ENCODE measurements at places on chromosomes 5 and 9.

DNA sequence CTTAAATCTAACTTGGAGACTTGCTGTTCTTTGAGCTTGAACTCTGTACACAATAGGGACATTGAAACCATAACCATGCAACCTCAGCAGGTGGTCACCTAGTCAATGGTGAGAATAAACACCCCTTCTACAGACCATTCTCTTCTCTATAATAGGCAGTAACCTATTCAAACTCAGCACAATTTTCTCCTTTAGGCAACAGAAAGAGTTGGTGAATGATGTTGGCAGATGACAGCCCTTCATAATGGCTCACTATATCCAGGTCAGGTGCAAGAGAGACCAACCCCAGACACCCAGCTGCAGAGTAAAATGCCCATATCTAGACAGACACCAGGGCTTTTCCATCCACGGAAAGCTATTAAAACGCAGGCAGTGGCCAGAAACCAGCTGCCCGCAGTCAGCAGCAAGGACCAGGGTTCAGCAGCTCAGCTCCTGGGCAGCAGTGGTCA is 106.7 kb downstream of the SERINC5 start:
- no peak for DNase-seq

DNA sequence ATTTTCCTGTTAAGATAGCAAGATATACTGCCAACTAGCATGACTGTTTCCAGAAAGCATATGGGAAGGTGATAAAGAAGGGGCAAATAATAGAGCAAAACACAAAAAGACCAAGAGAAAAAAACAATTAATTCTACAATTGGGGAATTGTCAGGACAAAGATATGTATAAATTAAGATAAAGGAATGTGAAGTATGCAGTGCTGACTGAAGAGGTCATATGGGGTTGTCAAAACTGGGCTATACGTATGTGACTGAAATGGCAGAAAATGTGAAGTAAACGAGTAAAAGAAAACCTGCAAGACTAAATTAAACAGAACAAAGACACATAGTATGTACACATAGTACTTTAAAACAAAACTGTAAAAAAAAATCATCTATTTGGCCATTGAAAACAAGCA is 222.3 kb downstream of the ARL15 start:
- DNase-seq = no peak

DNA sequence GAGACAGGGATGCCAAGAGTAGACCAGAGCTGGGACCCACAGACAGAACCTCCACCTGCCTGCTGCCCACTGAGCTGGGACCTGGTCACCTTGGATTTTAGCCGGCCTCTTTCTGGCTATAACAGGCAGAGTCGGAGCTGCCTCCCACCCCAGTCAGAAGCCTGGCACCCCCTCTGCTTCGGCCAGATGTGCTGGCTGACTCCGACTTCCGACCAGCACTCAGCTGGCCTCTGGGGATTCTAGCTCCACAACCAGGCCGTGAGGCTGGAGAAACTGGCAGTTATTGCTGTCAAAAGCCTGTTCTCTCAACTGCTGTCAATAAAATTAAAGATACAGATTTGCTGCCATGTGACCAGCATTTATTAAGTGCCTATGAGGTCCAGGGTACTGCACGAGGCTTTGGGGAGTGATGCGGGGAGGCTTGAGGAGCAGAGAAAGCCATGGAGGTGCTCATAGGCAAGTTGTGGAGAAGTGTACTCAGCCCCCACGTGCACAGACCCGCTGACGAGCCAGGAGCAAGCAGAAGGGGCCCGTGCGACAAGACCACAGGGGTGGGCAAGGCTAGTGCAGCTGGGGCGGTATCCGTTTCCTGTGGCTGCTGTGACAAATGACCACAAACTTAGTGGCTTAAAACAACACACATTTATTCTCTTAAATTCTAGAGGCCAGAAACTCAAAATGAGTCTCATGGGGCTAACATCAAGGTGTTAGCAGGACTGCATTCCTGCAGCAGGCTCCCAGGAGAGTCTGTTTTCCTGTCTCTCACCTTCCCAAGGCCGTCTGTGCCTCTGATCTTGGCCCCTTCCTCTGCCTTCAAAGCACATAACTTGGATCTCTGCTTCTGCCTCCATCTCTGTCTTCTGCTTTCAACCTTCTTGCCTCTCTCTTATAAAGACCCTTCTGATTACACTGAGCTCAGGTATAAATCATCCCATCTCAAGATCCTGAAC is 13.1 kb downstream of the GFI1B start:
- DNase-seq = no peak

DNA sequence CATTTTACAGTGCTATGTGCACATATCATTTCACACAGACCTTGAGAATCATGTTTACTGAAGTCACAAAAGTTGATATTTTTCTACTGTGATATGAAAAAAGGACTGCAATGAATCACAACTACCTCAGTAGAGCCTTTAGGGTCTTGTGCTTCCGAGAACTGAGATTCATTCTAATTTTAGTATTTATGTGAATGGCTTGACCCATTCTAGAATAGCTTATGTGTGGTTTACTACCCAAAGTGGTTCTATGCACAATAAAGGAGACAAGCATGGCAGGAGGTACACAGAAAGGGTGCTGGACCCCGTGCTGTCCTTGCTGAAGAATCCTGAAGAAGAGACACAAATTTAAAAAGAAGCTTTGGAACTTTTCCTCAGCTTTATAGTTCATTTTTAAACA is 28.2 kb downstream of the MEF2C start:
- no peak for DNase-seq

DNA sequence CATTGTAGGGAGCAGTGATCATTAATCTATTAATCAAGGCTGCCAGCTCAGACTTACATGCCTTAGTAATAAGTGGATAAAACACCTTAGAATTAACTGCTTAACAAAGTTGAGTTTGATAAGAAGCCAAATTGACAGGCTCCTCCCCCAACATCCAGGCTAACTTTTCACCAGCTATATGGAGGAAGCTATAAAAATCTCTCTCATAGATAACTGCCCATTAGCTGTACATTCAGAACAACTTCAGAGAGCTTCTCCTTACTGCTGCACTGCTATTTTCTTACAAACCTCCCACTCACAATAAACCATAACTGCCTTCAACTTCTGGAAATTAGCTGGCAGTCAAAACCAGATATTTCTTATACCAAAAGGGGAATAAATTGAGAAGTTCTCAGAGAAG is 364.1 kb downstream of the PRELID2 start:
- no peak for DNase-seq

- no peak for DNase-seq
Observed at GRCh38 chr5:44935262-44935661, 126.5 kb downstream of the MRPS30 start.

Measured in activated CD8-positive, alpha-beta memory T cell treated with anti-CD3 and anti-CD28 coated beads for 4 hours (primary cell).